ENCODE measurements at places on chromosomes 12 and 14.

DNA sequence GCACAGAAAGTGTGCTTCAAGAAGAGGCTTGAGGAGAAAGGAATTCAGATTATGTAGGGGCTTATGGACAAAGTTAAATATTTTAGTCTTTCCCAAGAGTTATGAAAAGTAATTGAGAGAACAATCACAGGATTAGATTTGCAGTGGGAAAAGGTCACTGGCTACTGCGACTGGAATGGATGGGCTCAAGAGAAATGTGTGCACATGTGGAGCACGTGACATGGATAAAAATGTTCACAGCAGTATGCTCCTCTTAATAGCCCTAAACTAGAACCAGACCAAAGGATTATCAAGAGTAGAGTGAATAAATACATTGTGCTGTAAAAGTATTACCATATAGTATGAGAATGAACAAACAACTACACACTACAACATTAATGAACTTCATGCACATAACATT is 78.1 kb downstream of the ABCD2 start:
- DNase-seq, result no peak

- DNase-seq, result no peak
These were observed 22.8 kb downstream of the MMP17 start for GRCh38 chr12:131850856-131851559.

- DNase-seq, result no peak
These were observed 345.2 kb downstream of the ZFP36L1 start for GRCh38 chr14:68447581-68448251.

- DNase-seq, result no peak
These were observed 5.1 kb downstream of the KRT85 start for GRCh38 chr12:52362118-52362726.

- no peak for DNase-seq
These were observed 506.5 kb downstream of the TMEM117 start for GRCh38 chr12:44342371-44342770.

GRCh38 chr12:1806301-1807086 is 13.9 kb upstream of the LRTM2 start:
- DNase-seq, result peak; percentile 75

GRCh38 chr12:6069437-6070093 is 54.9 kb downstream of the VWF start:
- DNase-seq, result peak; percentile 94

- no peak for DNase-seq
These were observed 80.6 kb upstream of the OVCH1 start for GRCh38 chr12:29578070-29578469.

DNA sequence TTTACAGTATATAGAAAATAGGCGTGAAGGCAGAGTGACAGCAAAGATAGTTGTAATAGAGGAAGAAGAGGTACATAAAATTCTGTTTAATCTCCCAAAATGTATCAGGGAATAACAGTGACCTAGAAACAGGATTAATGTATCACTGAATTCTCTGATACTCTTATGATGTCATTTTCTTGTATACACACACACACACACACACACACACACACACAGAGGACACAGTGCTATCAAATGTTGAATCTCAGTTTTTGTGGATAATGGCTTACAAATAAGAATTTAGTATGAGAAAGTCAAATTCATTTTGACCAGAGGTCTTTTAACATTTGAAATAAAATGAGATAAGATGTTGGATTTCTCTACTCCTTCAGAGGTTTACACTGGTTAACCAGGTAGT is 4.3 kb upstream of the LRIG3 start:
- no peak for DNase-seq

- DNase-seq, result no peak
These were observed 328.3 kb upstream of the RTL1 start for GRCh38 chr14:101231828-101232227.

DNA sequence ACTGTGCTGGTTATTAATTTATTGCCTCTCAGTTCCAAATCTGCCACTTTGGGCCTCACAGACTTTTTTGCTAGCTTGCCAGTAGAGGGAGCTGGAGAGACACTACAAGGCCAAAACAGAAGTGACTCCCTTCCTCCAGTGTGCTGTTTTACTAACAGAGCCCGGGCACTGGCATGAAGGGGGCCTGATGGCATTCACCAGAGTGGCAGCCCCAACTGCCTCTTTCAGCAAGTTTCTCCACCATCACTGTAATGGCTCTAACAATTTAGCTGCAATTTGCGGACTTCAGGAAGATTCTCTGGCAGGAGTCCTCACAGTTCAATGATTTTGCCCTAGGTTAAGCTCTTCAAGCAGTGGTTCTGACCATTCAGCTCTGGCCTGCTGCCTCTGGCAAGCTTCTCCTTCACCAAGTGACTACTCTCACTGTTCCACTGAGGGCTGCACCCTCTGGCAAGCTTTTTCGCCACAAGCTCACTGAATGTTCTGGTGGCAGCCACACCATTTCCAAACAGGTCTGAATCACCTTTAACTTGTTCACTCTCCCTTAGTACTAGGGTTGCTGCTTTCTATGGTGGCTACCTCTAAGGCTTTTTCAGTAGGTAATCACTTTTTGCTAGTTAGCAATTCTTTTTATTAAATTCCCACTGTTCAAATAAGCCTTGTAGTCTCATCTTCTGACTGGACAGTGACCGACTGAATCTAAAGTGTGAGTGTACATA is 104.9 kb downstream of the ZC3H14 start:
- DNase-seq, result peak; percentile 84

DNA sequence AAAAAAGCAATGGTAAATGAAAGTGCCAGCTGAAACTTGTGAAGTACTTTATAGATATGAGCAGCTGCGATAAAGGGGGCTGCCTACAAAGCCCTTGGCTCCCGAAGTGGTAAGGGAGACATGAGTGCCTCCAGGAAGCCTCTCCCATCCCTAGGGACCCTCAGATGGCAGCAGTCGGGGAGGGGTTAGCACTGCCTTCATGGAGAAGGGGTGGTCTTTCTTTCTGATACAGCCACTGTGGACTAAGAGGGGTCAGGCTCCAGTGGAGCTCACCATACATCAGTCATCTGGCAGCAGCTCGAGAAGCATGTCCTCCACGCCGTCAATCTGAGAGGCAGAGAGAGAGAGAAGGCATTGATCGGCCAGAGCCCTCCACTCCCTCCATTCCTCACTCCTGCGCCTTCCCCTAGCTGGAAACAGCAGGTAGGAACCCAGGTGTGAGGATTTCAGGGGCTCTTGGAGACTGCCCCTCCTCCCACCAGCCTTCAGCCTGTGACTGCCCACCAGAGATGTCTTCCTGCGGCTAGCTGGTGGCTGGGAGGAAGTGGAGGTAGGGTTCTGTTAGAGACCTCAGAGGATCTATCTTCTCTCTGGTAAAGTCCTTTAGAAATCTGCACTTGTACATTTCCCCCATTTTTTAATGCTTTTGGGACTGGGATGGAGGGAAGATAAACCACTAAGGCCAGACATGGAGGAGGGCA is 2.3 kb downstream of the TCL1A start:
- DNase-seq, result no peak

DNA sequence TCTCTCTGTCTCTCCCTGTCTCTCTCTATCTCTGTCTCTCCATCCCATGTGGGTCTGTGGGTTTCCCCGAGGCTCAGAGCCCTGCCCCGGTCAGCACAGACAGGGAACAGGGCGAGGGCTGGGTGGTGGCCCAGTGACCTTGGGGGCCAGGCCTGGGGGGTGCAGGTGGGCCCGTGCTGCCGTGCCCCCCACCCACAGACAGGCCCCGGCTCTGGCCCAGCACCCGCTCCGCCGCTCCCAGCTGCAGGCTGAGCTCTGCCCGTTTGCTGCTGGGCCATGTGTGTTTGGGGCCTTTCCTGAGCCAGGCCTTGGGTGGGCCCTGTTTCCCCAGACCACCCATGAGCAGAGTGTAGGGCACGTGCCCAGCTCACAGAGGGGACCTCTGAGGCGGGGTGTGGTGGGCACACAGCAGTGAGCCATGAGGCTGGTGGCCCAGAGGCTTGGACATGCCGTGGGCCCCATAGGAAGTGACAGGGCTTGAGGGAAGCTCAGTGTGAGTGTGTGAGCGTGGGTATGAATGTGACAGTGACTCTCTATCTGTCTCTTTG is 51.0 kb downstream of the TMEM121 start:
- no peak for DNase-seq

GRCh38 chr12:125057708-125058107 is 7.5 kb upstream of the AACS start:
- DNase-seq, result no peak

GRCh38 chr14:77580964-77581505 is 35.4 kb downstream of the SPTLC2 start:
- DNase-seq, result no peak

- no peak for DNase-seq
These were observed 32.6 kb downstream of the DDX11 start for GRCh38 chr12:31106101-31106803.

- no peak for DNase-seq
These were observed 9.4 kb downstream of the DUSP16 start for GRCh38 chr12:12553208-12553785.

GRCh38 chr12:77847060-77847541 is 16.4 kb downstream of the NAV3 start:
- no peak for DNase-seq

DNA sequence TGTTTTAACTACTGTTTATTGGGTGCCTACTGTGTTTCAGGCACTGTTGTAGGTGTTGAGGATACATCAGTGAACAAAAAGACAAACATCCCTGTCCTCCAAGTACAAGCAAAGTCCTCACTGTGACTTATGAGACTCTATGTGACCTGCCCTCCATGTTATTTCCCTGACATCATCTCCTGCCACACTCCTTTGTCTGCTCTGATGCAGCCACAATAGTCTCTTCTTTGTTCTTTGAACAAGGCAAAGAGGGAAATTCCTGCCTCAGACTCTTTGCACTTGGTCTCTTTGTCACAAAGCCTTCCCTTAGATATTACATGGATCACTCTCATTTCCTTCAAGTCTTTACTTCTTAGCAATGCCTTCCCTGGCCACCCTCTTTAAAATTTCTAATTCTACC is 240.1 kb upstream of the SRRM4 start:
- no peak for DNase-seq

DNA sequence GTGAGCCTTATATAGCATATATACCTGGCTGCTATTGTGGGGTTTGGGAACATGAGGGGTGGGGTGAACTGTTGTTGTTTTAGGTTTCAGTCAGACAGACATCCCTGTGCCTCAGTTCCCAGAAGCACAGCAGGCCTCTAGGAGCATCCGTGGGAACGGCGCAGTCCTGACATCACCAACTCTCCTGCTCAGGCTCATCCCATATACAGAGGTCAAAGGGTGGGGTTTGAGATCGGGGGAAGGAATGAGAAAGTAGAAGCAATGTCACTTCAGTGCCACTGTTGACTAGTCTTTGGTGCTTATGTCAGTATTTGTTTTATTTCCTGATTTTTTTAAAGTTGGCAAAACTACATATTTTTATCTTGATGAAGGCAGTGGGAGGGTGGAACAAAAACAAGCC is 43.1 kb upstream of the A2ML1 start:
- no peak for DNase-seq

GRCh38 chr12:120538281-120539156 is 4.4 kb downstream of the RNF10 start:
- DNase-seq, result peak; percentile 40

DNA sequence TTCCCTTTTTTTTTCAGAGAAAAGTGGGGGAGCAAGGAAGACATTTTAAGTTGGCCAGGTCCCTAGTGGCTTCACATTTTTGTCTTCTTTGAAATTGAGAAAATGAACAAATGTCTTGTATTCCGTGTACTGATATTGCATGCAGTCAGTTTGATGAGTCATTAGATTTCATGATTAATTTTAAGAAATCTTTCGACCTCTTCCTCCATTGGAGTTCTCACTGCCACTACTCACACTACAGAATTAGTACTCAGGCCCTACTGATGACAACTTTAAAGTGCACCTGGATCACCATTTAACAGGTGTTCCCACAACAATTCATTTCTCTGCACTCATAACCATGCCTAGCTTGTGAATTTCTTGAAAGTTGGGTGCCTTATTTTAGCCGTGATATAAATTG is 50.5 kb downstream of the SAMD4A start:
- DNase-seq, result peak; percentile 39

GRCh38 chr14:68660495-68660894 is 132.4 kb downstream of the ZFP36L1 start:
- DNase-seq, result no peak

- no peak for DNase-seq
These were observed 129.3 kb upstream of the CCDC175 start for GRCh38 chr14:59705866-59706265.

- DNase-seq, result peak; percentile 81
These were observed 65.0 kb downstream of the SETD3 start for GRCh38 chr14:99415496-99416281.

DNA sequence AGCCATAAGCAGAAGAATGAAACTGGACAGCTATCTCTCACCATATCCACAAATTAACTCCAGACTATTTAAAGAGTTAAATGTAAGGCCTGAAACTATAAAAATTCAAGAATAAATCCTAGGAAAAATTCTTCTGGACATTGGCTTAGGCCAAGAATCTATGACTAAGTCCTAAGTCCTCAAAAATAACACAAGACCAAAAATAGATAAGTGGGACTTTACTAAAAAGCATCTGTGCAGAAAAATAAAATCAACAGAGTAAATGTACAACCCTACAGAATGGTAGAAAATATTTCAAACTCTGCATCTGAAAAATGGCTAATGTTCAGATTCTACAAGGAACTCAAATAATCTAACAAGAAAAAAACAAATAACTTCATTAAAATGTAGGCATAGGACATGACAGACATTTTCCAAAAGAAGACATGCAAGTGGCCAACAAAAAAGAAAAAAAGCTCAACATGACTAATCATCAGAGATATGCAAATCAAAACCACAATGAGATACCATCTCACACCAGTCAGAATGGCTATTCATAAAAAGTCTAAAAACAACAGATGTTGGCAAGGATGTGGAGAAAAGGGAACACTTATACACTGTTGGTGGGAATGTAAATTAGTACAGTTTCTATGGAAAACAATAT is 61.0 kb upstream of the PPFIA2 start:
- DNase-seq, result no peak

DNA sequence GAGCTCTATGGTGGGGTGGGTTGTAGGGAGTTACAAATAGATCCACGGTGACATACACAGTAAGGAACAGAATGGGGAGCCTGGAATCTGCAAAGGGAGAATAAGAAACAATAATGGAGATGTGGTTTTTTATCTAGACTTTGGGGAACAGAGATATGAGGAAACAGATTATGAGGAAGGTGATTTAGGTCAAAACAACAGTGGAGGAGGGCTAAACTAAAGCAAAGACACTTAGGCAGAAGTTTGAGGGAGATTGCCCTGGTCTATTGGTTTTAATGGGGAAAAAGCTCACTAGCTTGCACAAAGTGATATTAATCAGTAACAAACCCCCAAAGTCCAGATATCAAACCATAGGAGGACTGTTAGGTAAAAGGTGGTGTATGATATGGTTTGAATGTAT is 144.5 kb upstream of the DYRK2 start:
- no peak for DNase-seq

Data from GM03348 (cell line).